ENCODE measurements at places on chromosomes 6 and 20.

- no peak for DNase-seq
These were observed 357.9 kb downstream of the FARS2 start for GRCh38 chr6:5619249-5619648.

GRCh38 chr20:31496761-31497295 lies 17.4 kb upstream of the HM13 start:
- DNase-seq: peak; percentile 91

DNA sequence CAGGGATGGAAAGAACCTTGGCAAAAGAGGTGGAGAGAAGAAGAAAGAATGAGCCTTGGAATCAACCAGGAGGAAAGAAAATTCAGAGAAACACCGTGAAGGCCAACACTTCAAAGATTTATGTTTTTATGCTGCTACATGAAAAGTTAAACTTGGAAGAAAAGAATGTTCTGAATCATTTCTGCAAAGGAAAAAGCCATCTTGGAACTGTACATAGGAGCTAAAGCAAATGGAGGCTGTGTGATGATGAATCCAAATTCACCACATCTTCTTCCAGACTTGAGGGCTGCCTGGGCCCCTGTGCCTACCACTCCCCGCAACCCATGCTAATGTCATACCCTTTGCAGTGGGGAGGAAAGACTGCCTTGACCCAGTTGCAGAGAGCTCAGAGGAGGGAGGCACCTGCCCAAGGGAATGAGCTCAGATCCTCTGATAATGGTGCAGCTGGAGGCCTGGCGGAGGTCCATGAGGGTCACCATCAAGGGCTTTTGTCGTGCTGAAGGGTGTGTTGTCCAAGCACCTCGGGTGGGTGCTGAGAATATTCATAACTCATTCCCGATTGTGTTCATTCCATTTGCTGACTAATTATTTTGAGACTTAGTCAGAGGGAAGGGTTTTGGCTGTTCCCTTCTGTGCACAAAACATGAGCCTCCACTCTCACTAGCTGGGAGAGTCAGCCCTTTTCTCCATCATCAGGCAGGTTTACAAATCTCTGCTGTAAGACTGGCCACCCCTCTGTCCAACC lies 245.8 kb upstream of the JAG1 start:
- no peak for DNase-seq

- DNase-seq: no peak
These were observed 46.5 kb downstream of the SLC22A3 start for GRCh38 chr6:160394654-160395035.

DNA sequence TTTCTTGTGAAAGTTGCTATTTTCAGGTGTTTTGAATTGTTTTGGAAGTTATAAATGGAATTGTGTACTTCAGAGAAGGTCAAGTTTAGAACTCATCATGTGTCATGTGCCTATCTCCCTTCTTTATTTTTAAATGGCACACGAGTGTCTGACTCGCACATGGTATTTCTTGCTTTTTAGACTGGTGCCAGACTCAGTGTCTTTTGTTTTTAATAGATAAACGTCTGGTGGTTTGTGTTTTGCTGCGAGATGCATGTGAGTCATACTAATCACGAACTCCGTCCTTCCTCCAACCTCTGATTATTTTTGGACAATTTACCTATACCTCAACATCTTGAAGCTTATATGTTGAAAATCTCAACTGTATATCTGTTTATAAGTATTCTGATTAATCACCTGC lies 292.1 kb downstream of the CDKAL1 start:
- DNase-seq: no peak

- DNase-seq: no peak
These were observed 15.8 kb downstream of the PLAGL1 start for GRCh38 chr6:143992285-143992684.

- DNase-seq: no peak
These were observed 513.4 kb upstream of the SLC35B3 start for GRCh38 chr6:8948733-8949132.

DNA sequence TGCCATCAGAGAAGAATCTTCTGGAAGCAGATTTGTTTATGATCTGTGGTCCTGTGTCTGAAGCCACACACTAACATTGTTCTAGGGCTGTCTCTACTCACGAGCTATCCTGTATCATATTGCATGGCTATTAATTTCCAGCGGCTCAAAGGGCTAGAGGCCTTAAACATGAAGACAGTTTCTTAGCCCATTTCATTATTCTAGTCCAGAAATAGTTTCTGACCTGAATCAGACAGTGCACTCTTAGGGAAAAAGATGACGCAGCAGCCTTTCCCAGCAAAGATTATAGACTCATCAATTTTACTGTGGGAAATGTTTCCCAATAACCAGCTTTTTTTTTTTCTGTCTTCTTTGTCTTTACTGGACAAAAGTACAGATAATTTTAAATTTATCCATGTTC lies 105.3 kb upstream of the SUPT3H start:
- no peak for DNase-seq

GRCh38 chr6:167760979-167761793 lies 65.5 kb upstream of the AFDN start:
- peak; percentile 64 for DNase-seq

GRCh38 chr20:63029358-63030121 lies 22.8 kb upstream of the BHLHE23 start:
- DNase-seq: no peak

- DNase-seq: no peak
These were observed 28.3 kb upstream of the TMEM200A start for GRCh38 chr6:130337534-130337933.

DNA sequence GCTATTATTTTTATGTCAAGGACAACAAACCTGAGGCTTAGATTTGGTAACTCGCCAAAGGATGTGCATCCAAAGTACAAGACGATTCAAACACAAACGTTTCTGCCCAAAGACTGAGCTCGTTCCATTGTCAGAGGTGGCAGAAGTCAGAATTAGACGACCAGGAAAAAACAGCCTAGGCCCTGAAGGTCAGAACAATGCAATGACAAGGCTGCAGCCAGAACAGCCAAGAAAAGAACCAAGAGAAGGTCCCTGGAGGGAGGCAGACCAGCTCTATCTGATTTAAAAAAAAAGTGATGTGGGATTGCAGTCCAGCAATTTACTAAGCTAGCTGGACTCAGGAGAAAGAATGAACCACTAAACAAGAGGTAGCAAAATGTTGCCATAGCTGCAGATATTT lies 54.2 kb downstream of the NCOA7 start:
- no peak for DNase-seq

GRCh38 chr6:5094327-5094726 lies 9.2 kb downstream of the PPP1R3G start:
- no peak for DNase-seq

DNA sequence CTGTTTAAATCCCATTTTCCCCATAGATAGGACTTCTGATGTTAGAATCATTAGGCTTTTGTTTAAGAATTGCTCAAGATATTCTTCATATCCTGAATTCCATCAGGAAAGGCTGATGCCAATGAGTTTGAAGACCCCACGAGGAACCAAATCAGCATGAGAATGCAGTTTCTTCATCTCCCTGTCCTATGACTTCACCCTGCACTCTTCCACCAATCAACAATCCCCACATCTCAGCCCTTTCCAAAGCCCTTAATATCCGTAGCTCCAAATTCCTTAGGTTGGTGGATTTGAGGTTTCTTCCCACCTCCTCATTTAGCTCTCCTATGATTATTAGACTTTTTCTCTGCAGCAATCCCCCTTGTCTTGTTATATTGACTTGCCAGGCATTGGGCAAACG lies 88.3 kb upstream of the PRND start:
- DNase-seq: no peak

- no peak for DNase-seq
These were observed 3.4 kb upstream of the CTSZ start for GRCh38 chr20:59010321-59010994.

DNA sequence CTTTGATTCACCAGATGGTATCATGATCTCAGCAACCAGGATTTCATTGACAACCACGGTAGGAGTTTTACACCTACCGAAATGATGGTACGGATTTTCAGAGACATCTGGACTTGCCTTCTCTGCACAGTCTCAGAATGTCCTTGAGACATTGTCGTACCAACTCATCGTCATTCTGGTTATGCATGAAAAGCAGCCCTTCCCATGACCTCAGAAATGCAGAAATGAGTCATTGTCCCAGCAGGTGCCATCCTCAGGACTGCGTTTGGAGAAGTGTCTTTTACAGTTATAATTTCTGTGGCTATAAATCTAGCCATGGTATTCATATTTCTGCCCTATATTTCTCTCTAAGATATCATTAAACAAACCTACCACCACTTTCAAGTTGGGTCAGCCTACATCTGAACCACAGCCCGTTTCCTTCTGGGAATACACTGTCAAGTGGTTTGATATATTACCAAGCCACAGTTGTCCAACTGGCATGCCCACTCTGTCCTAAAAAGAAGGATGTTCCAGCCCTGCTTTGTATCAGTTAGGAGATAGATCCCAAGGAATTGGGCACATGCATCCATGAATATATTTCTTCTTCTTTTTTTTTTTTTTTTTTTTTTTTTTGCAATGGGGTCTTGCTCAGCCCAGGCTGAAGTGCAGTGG lies 7.5 kb upstream of the BFSP1 start:
- DNase-seq: no peak

DNA sequence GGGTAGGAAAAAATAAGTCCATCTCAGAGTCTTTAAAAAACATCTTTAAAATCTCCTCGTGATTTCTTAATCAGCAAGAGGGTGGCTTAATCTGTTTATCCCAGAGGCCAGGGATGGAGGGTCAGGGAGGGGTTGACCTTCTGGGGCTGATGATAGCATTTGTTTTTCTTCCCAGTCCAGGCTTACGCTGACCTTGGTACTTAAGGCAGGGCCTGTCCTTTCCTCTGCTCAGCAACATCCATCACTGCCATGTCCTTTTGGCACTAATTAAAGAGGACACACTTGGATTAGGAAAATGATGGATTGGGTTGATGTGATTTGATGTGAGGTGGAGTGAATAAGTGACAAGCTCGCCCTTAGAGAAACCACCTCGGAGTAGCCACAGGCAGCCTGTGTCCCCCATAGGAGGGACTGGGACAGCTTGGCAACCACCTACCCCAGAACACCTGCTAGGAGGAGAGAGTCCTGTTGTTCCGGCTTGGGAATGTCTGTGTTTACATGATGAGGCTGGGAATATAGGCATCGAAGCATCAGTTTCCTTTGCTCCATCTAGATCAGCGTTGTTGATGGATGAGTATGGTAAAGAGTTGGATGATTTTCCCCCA lies 44.2 kb downstream of the PHACTR3 start:
- no peak for DNase-seq

DNA sequence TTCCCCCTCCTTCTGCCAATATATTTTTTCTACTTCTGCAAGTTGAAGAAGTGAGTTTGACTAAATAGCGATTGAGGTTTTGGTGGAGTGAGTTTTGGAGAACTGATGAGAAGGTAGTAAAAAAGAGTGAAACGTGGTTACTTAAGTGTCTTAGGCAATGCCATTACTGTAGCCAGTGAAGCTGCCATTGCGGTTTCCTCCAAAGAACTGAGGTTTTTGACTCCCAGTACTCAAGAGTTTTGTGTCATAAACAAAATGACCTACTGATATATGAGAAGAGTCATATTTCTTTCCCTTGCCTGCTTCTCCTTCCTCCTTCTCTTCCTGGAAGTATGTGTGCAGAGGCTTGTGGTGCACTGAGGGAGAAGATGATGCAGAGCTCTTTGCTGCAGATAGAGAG lies 554.5 kb upstream of the MAP3K7 start:
- DNase-seq: peak; percentile 28

DNA sequence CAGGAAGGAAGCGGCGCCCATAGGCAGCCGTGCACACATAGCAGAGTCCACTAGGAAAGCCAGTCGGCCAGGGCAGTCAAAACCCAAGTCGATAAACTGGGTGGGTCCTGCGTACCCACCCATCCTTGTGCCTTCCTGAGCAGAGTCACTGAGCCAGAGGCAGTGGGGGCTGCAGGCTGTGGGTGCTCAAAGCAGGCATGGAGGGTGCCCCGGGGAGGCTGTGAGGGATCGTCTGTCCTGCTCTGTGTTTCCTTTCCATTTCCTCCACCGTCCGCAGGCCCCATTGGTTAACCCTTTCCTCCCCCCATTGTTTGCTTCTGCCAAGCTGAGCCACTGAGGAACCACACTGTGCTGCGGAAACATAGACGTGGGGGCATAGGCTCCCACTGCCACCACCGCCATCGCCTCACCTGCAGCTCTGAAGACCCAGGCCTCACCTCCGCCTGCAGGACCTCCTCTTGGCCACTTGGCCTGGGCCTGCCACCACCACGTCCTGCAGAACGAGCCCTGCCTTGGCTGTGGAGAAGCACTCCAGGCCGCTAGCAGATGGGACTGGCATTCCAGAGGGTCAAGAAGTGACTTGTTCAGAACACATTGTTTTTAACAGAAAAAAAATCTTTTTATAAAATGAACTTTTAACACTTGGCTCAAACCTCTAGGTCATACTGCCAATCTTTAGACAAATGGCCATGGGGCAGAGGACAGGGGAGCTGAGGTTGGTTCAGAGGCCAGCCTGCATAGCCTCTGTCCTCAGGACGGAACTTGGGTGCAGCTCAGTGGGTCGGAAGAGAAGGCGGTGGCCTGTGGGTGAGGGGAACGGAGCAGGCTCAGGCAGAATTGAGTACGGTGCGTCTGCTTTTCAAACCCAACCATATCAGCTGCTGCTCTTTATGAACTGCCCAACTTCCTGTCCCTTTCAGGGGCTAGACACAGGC lies 52.6 kb downstream of the TCP11 start:
- DNase-seq: no peak

GRCh38 chr6:43951063-43951755 lies 176.0 kb downstream of the MRPL14 start:
- peak; percentile 40 for DNase-seq

- no peak for DNase-seq
These were observed 14.6 kb upstream of the TP53TG5 start for GRCh38 chr20:45392733-45393132.

DNA sequence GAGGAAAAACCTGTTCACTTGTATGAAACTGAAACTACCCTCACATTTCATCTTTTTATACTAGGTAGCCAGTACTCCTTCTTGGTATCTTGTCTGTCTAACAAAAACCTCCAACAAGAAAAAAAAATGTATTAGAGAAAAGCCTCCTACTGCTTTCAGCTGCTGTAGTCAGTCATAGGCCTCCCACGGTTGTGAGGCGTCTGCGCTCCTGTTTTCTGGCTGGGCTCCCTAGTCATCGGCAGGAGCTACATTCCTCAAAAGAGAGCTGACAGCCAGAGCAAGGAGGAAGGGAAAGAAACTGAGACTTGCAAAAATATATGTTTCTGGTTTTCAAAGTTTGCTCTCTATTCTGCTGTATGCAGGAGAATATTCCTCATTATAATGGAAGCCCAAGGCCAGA lies 517.0 kb downstream of the LMBRD1 start:
- DNase-seq: peak; percentile 49

- no peak for DNase-seq
These were observed at the start of gene PTK6 for GRCh38 chr20:63536997-63537524. PTK6 (minus strand) TSS chr20:63537376; CDS start chr20:63537314, 62 bp downstream.

GRCh38 chr6:131470534-131470933 lies 102.5 kb upstream of the ARG1 start:
- no peak for DNase-seq

GRCh38 chr20:46062621-46063020 lies 27.1 kb downstream of the NCOA5 start:
- no peak for DNase-seq

DNA sequence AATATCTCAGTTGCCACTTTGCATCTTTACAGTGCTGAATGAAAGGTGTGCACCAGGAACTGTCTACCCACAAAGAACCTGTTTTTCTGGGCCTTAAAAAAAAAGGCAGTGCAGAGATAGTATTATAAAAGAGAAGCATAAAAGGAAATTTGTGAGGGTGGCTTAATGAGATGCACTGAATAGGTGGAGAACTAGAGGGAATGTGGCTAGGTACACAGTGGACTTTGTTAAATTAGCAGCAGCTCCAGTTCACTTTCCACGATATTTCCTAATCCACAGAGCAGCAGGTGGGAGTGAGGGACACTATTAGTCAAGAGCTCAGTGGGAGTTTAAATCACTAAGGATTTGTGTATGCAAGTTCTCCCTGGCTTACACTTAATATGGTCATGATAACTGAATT lies 38.8 kb downstream of the MAP7 start:
- no peak for DNase-seq

- DNase-seq: no peak
These were observed 2.2 kb downstream of the TFAP2B start for GRCh38 chr6:50820869-50821264.

Data from femur (tissue), 1 donor.